ENCODE measurements at places on chromosomes 6 and 20.

- peaks cover 9% of the 10 kb centered on the region for H3K4me1 ChIP-seq
- H3K4me3 ChIP-seq, result no peak overlapping the region
- no peak for DNase-seq
- H3K36me3 ChIP-seq, result no peaks in the 10 kb centered on the region
- H3K27ac ChIP-seq, result no peak overlapping the region
- H3K27me3 ChIP-seq, result no peaks in the 10 kb centered on the region
These were observed 127.0 kb downstream of the CEBPB start for GRCh38 chr20:50317609-50318008.

DNA sequence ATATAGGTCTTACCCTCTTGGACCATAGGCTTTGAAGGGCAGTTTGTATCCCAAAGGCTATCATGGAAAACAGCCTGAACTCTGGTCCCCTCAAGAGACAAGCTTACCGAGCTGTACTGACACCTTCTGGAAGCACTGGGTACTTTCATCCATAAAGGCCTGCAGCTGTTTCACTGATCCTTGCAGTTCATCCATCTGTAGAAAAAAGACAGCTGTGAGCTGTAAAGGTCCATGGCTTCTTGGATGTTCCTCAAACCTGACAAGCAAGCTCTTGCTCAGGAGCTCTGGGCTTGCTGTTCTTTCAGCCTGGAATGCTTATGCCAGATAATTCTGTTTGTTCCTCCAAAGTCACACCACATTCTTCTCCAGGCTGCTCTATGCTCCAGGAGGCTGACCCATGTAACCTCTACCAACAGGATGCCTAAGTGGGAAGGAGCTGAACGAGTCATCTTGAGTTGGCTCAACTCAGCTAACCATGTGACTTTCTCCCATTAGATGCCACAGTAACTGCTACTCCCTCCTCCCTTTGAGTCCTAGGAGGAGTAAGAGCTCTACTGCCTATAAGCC, 8.8 kb upstream of the NDRG3 start:
- no peak for DNase-seq
- no peaks in the 10 kb centered on the region for H3K4me1 ChIP-seq
- no peak overlapping the region for H3K27ac ChIP-seq
- peaks cover 25% of the 10 kb centered on the region for H3K36me3 ChIP-seq
- no peak overlapping the region for H3K4me3 ChIP-seq

DNA sequence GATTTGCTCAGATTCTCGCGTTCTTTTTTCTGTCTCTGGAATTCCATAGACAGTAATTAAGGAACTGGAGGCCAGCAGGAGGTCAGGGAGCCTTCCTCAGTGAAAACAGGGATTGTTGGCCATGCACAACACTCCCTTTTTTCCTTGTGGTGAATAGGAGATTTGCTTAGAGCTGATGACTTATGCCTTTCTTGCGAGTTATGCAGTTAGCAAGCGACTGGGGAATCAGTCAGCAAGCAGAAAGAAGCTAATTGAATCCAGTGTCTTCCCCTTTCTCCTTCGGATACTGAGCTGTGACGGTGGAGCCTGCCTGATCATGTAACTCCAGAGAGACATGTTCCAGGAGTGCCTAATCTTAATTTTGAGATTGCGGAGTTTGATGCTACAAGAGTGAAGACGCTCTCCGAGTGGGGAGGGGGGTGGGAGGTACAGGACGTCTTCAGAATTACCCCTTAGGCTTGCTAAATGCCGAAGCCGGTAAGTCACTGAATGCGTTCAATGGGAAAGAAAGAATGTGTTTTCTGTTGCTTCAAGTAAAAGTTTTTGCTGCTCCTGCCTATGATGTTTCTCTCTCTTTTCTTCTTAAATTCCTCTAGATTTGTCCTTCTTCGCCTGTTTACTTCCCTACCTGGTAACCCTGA, 165.9 kb downstream of the SASH1 start:
- H3K4me3 ChIP-seq, result peak overlapping the region; percentile 64
- H3K27me3 ChIP-seq, result no peaks in the 10 kb centered on the region
- peaks cover 34% of the 10 kb centered on the region for H3K4me1 ChIP-seq
- H3K27ac ChIP-seq, result peak overlapping the region; percentile 87
- H3K36me3 ChIP-seq, result no peaks in the 10 kb centered on the region

GRCh38 chr6:47804821-47805220, 23.0 kb downstream of the OPN5 start:
- no peaks in the 10 kb centered on the region for H3K4me1 ChIP-seq
- H3K4me3 ChIP-seq, result no peak overlapping the region
- H3K36me3 ChIP-seq, result no peaks in the 10 kb centered on the region
- no peak overlapping the region for H3K27ac ChIP-seq
- no peak for DNase-seq
- no peaks in the 10 kb centered on the region for H3K27me3 ChIP-seq

GRCh38 chr20:40268321-40269075, 420.5 kb downstream of the MAFB start:
- no peaks in the 10 kb centered on the region for H3K4me1 ChIP-seq
- no peaks in the 10 kb centered on the region for H3K36me3 ChIP-seq
- H3K4me3 ChIP-seq, result no peak overlapping the region
- no peak overlapping the region for H3K27ac ChIP-seq

DNA sequence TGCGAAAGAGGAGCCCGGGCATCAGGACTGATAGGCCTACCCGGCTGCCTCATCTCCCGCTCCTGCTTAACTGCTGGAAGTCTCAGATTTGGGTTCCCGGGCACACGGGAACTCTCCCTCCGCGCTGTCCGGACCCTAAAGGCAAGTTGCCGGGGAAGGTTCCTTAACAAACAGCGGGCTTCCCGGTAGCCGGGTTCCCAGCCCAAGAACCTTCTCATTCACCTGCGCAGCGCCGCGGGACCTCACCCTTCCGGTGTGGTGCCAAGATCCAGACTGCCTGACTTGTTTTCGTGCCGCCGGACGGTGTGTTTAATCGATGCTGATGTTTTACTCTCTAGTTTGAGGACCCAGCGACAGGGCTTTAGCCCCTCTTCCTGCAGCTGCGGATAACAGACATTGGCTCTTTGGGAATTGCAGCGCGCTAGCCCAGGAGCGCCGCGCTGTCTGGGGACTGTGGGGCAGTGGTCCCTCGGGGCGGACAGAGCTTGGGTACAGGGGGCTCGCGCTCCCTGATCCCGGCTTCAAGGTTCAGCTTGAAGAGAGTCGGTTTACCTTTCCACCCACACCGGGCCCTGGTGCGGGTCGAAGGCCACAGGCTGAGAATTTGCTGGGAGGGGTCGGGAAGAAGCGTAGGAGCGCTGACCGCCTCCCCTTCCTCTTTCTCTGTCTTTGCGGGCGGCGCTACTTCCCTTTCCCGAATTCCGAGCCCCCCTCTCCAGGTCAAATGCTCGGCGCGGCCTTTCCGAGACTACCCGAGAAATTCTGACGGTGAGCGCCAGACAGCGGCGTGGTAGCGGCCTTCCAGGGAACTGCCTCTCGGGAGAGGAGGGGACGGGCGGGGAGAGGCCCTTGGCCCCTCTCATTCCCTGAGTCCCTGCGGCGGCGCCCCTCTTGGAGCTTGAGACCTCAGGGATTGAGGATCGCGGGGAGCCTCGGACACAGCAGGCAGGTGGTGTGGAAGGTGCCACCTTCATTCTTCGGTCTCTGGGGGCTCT, 17.2 kb downstream of the ABT1 start:
- H3K27ac ChIP-seq, result no peak overlapping the region
- DNase-seq, result peak; percentile 37
- H3K27me3 ChIP-seq, result peaks cover 28% of the 10 kb centered on the region
- peaks cover 10% of the 10 kb centered on the region for H3K4me1 ChIP-seq
- no peaks in the 10 kb centered on the region for H3K36me3 ChIP-seq

DNA sequence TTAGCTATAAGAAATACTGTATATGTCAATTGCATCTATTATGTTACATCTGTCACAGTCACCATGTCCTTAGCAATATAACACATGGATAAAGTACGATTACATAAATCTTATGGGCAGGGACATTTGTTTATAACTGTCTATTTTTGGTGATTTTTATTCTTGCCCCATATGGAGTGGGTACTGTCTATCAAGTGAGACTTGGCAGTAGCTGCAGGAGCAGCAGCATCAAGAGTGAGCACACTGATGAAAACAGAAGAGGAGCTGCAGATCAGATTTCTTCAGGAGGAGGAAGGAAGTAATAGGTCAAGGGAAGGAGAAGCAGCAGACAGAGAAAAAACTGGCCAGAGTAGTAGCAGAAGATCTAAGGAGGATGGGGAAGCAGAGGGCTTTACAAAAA, 516.7 kb downstream of the C6orf118 start:
- no peak overlapping the region for H3K4me3 ChIP-seq
- no peaks in the 10 kb centered on the region for H3K27me3 ChIP-seq
- no peaks in the 10 kb centered on the region for H3K36me3 ChIP-seq

- no peaks in the 10 kb centered on the region for H3K27me3 ChIP-seq
- H3K27ac ChIP-seq, result no peak overlapping the region
- H3K4me1 ChIP-seq, result no peaks in the 10 kb centered on the region
- H3K4me3 ChIP-seq, result no peak overlapping the region
These were observed 183.4 kb downstream of the ADGRG6 start for GRCh38 chr6:142485256-142485655.

DNA sequence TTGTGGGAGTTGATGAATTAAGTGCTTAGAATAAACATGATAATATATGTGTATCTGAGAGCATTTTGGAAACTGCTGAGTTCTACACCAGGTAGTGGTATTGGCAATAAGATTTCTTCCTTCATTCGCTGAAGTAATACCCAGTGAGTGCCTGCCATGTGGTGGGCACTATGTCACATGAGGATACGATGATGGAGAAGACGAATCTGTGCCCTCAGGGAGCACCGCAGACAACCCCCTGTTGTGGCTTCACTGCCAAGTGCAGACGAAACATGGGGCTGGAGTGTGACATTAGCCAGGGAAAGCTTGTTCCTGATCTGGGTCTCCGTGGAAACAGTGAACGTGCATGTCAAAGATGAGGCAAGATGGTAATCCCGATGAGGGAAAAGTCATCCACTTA, 7.9 kb downstream of the ZNF76 start:
- H3K36me3 ChIP-seq, result no peaks in the 10 kb centered on the region
- no peak overlapping the region for H3K27ac ChIP-seq
- no peak for DNase-seq
- H3K4me1 ChIP-seq, result peaks cover 47% of the 10 kb centered on the region
- H3K27me3 ChIP-seq, result no peaks in the 10 kb centered on the region

- H3K36me3 ChIP-seq, result no peaks in the 10 kb centered on the region
- no peaks in the 10 kb centered on the region for H3K27me3 ChIP-seq
- H3K4me3 ChIP-seq, result no peak overlapping the region
- H3K4me1 ChIP-seq, result no peaks in the 10 kb centered on the region
- DNase-seq, result no peak
- no peak overlapping the region for H3K27ac ChIP-seq
These were observed 85.6 kb downstream of the UBE3D start for GRCh38 chr6:82980086-82980485.

DNA sequence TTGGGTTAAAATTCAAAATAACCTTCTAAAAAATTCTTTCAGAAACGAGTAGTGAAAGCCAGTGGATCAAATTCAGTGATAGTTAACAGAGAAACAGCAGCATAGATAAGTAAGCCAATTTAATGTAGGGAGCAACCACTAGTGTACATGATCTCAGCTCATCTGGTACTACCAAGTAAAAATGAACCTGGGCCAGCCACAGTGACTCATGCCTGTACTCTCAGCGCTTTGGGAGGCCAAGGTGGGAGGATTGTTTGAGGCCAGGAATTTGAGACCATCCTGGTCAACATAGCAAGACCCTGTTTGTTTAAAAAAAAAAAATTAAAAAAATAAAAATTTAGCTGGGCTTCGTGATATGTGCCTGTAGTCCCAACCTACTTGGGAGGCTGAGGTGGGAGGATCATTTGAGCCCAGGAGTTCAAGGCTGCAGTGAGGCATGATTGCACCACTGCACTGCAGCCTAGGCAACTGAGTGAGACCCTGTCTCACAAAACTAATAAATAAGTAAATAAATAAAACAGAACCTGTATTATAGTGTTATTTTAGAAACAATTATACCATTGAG, 32.4 kb downstream of the CBFA2T2 start:
- no peaks in the 10 kb centered on the region for H3K36me3 ChIP-seq
- no peak for DNase-seq
- no peak overlapping the region for H3K27ac ChIP-seq
- H3K4me1 ChIP-seq, result no peaks in the 10 kb centered on the region
- H3K27me3 ChIP-seq, result no peaks in the 10 kb centered on the region

DNA sequence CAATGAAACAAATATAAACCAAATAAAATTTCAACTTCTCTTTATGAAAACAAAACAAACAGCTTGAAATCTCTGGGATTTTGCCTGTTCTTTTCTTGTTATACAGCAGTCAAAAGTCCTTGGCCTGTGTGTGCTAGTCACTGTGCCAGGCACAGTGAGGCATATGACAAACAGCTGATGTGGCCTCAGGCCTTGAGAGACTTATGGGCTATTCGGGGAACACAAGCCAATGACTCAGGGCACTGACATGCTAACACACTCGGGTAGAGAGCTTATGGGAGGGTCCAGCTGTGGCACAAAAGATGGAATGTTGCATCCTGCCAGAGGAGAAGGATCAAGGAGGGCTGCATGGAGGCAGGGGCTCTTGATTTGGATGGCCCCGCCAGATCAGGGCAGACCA, 95.4 kb upstream of the NKX2-2 start:
- H3K4me3 ChIP-seq, result no peak overlapping the region
- H3K4me1 ChIP-seq, result no peaks in the 10 kb centered on the region
- no peak for DNase-seq
- peaks cover 8% of the 10 kb centered on the region for H3K27me3 ChIP-seq

Data from heart left ventricle (tissue), 16 donors.